Right hindlimb (tissue), 1 donor: ENCODE measurements at places on chromosomes 5 and 9.
A peak's percentile ranks its signal among the peaks of the same experiment; 100 is the strongest.

DNA sequence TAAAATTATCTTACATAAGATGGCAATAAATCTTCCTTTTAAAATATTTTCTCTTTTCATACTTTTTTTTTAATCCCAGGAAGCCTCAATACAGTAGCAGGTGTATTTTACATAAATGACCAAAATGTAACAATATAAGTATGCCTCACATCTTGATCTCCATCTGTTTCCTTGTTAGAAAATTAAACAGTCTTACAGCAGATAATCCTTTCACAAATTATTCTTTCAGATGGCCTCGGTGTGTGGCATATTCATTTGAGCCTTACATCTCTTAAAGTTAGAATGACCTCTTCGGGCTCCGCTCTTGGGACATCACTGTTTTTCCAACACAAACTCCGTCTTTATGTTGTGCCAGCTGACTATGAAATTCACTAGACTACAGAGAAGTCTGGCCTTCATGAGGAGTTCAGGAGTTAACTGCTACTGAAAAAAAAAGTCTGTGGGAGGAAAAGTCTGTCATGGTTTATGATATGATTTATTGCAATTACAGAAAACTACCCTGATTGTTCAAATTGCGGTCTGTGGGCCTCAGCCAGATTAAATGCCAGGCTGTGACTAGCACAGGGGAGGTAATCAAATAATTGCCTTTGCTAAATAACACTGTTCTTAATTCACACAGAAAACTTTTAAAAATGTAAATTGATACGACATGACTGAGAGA lies 292.9 kb upstream of the PUM3 start:
- DNase-seq: no peak

DNA sequence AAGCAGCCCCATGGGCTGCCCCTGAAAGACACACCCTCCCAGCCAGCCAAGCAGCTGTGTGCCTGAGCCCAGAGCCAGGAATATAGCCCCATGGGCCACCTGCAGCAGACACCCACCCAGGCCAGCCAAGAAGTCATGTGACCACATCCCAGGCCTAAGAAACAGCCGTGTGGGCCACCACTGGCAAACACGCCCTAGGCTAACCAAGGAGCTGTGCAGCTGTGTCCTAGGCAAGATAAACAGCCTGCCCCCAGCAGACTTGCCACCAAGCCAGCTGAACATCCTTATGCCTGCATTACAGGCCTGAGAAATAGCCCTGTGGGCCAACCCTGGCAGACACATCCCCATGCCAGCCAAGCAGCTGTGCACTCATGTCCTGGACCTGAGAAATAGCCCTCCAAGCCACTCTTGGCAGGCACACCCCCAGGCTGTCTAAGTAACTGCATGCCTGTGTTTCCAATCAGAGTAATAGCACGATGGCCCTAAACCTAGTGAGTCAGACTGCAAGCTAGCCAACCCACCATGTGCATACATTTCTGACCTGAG lies 143.0 kb downstream of the ADAMTS6 start:
- peak; percentile 25 for DNase-seq

GRCh38 chr5:108830705-108831276 lies 83.1 kb downstream of the FER start:
- DNase-seq: no peak

DNA sequence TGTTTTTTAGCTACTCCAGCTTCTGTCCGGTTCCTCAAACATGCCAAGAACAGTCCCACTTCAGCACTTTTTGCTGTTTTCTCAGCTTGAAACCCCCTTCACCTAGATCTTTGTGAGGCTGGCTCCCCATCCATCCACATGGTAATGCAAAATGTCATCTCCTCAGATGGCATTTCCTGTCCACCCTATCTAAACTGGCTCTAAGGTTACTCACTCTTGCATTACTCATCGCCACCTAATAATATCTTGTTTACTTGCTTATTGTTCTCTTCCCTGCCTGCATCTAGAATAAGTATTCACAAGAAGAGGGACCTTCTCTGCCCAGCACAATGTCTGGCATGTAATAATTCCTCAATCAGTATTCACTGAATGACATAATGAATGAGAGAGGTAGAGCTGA lies 220.1 kb downstream of the FAM114A2 start:
- no peak for DNase-seq

DNA sequence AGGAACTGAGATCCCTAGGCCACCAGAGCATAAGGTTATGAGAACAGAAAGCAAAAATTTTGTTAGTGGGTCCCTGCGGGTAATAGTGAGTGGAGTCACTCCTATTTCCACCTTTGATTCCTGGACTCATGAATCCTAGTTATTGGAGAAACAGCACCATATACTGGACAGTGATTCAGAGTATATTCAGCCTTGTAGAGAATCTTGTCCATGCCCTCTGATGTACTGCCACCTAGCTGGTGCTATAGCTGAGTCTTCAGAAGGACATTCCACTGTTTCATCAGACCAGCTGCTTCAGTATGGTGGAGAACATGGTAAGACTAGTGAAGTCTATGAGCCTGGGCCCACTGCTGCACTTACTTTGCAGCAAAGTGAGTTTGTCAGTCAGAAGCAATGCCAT lies 25.0 kb upstream of the ITGA2 start:
- no peak for DNase-seq

- peak; percentile 64 for DNase-seq
Measured at GRCh38 chr9:130240410-130241197, 25.0 kb upstream of the HMCN2 start.

DNA sequence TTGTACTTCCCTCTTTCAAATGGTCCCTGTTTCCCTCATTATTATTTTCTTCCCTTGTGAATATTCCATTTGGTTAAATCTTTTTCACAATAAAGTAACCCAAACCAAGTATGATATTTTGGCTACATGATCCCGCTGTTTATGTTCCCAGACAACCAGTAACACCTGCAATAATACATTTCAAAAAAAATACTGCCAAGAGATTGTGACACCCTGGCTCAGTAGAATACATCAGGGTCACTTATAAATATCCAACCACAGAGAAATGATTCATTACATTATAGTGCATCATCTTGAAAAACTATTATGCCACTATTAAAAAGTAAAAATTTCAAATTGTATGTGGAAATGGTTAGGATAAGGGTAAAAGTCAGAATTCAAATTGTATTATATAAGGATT lies 7.2 kb upstream of the OXCT1 start:
- no peak for DNase-seq
